ENCODE measurements at places on chromosomes 4 and X.

- DNase-seq, result no peak
Measured at GRCh38 chr4:5639556-5639955, 68.8 kb downstream of the EVC2 start.

DNA sequence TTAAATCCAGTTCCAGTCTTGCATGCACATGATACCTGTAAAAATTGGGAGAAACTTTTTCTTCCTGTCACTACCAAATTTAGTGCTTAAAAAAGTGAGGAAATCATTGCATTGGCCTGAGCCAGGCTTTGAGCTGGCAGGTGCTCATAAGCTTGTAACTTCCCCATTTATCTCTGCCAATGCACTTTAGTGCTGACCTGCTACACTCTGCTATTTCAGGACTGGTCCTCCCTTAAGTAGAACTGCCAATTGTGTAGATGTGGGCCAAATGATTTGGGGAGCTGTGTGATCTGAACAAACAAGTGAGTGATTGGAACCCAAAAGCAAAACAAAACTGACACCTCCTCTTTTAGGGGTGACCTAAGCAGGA lies 51.8 kb downstream of the ZNF827 start:
- no peak for DNase-seq

DNA sequence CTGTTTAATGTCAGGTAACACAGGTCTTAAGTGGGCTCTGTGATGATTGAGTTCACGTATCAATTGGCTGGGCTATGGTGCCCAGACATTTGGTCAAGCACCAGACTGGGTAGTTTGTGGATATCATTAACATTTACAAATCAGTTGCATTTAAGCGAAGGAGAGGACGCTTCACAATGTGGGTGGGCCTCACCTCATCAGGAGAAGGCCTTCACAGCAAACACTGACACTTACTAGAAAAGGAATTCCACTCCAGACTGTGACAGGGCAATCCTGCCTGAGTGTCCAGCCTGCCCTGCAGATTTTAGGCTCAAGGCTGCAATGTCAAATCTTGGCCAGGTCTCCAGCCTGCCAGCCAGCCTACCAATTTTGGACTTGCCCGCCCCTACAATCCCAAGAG lies 270.3 kb downstream of the DHRSX start:
- DNase-seq, result no peak

DNA sequence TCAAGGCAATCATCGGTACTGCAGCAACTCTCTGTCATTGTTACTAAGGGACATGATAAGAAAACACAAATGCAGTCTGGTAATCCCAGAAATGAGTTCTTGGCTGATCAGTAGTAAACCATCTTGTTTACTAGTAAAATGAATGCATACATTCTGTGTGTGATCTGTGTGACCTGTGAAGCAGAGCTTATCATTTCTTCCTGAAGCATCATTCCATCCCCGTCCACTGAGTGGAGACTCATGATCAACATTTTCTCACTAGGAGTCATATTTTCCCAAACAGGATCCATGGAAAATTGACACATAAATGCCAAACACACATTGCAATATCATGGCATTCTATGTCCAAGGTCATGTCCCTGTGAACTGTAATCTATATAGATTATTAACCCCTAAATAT lies 226.1 kb downstream of the ANKRD50 start:
- DNase-seq, result no peak

DNA sequence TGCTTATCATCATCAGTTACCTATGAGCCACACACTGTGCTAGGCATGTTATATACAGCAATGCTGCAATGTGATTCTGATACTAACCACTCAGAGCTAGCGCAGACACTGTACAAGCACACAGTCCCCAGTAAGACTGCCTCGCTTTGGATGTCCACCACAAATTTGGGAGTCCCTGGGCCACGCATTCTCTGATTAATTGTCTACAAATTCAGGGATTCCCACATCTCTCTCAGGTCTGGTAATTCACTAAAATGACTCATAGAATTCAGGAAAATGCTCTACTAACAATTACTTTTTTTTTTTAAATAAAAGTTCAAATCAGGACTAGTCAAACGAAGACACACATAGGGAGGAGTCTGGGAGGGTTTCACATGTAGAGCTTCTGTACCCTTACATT lies 652.1 kb upstream of the AADAT start:
- DNase-seq, result no peak

DNA sequence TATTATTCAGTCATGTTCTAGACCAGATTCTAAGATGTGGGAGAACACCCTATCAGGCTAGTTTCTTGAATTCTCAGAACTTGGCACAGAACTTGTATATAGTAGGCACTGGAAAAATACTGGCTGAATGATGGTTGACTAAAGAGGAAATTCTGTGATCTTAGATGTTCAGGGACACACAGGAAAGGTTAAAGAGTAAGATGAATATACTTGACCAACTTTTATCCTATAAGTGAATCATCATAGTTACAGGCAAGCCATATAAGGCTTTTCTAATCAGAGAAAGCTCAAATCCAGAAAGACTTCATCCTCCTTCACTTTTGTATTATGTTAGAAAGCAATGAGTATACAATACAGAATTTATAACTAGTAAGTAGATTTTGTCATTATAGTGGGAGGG lies 53.8 kb downstream of the SEPTIN11 start:
- DNase-seq, result no peak

All from activated CD8-positive, alpha-beta memory T cell treated with anti-CD3 and anti-CD28 coated beads for 4 hours (primary cell).